ENCODE measurements at places on chromosomes 3 and 15.

GRCh38 chr3:45623393-45623792, 28.8 kb downstream of the LIMD1 start:
- no peak for DNase-seq

- DNase-seq: no peak
Measured at GRCh38 chr15:80234883-80235282, 17.1 kb downstream of the CTXND1 start.

GRCh38 chr3:3110299-3110630, at the start of gene IL5RA:
TSS of gene IL5RA (minus strand) at chr3:3110374. CDS start at chr3:3104984, 5,390 bp downstream.
- no peak for DNase-seq

- DNase-seq: no peak
Measured at GRCh38 chr15:75217012-75217411, 15.3 kb downstream of the C15orf39 start.

GRCh38 chr3:186691676-186692075, 25.5 kb upstream of the KNG1 start:
- DNase-seq: no peak

DNA sequence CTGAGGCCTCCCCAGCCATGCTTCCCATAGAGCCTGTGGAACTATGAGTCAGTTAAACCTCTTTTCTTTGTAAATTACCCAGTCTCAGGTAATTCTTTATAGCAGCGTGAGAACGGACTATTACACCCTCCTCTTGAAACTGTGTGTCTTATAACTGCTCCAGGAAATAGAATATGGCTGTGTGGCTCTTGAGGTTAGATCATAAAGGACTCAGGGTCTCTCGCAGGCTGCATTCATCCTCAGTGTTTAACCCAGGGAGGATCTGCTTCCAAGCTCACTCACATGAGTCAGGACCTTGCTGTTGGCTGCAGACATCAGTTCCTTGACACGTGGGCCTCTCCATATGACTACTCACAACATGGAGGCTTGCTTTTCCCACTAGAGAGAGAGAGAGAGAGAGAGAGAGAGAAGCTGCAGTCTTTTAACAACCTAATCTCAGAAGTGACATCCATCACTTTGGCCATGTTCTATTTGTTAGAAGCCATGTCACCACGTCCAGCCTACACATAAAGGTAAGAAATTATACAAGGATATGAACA, 114.3 kb upstream of the UBE2E1 start:
- DNase-seq: no peak

GRCh38 chr15:62253294-62253693, 88.2 kb upstream of the C2CD4B start:
- DNase-seq: no peak

DNA sequence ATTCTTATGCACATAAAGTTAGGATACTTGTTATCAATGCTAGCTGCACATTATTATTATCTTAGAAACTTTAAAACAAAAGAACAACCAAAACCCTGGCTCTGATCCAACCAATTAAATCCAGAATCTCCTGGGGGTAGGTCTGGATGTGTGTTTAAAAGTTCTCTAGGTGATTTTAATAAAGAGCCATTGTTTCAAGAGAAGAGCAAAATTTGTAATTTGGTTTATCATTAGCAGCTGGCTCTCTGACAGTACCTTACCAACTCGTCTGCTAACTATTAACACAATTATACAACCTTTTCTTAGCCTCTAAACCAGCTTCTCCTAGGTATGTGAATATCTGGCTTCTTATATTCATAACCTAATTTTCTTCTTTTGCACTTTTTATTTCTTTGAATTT, 68.9 kb downstream of the IFT80 start:
- no peak for DNase-seq

DNA sequence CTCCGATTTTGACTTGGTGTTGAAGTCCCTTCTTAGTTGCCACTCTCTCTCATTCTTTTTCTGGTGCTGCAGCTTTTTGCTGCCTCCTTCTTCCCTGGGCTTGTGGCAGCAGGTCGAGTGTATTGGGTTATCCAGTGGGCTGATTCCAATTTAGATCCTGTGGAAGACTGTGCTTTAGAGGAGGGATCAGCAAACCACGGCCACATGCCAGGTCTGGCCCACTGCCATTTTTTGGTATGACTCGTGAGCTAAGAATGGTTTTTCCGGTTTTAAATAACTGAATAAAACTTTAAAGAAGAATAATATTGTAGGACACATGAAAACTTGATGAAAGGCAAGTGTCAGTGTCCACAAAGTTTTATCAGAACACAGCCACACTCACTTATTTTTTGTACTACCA, 330.5 kb downstream of the ROBO2 start:
- no peak for DNase-seq

- no peak for DNase-seq
Measured at GRCh38 chr3:136667081-136667480, 85.1 kb downstream of the STAG1 start.

DNA sequence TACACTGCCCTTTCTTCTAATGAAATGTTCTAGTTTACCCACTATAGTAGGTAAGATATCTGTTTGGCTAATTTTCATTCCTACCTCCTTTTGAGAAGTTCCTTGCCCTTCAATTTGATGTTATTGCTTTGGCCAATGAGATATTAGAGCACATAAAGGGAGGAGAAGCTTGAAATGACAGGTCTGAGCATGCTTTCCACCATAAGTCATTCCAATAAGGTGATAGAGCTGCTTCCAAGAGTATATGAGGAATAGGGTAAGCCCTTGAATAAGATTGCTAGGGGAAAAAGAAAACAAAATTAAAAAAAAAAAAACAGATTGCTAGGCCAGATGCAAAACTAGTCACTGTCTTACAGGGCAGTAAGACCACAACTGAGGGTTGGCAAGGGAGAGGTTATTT, 78.9 kb upstream of the TRIM42 start:
- no peak for DNase-seq

- no peak for DNase-seq
Measured at GRCh38 chr3:17352620-17353019, 389.8 kb downstream of the TBC1D5 start.

- no peak for DNase-seq
Measured at GRCh38 chr15:67603063-67603462, 60.6 kb downstream of the MAP2K5 start.

GRCh38 chr3:40975711-40976121, 223.6 kb upstream of the CTNNB1 start:
- DNase-seq: no peak

- no peak for DNase-seq
Measured at GRCh38 chr15:60994963-60995475, 234.1 kb downstream of the RORA start.

DNA sequence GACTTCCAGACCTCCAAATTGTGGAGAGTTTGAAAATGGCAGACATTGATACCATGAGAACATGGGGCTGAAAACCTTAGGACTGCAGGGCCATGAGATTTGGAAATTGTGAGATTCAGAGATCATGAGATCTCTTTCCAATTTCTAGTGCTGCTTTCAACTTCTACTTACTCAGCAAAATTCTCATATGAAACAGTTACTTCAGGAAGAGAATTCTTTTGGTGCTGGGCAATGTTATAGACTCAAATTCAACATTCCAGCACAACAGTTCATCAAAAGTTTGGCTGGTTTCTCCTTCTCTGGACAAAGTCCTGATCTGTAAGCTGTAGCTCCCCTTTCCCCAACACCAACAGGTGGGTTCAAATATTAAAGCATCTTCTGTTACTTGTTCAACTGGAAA, 506.9 kb upstream of the NECTIN3 start:
- DNase-seq: no peak

DNA sequence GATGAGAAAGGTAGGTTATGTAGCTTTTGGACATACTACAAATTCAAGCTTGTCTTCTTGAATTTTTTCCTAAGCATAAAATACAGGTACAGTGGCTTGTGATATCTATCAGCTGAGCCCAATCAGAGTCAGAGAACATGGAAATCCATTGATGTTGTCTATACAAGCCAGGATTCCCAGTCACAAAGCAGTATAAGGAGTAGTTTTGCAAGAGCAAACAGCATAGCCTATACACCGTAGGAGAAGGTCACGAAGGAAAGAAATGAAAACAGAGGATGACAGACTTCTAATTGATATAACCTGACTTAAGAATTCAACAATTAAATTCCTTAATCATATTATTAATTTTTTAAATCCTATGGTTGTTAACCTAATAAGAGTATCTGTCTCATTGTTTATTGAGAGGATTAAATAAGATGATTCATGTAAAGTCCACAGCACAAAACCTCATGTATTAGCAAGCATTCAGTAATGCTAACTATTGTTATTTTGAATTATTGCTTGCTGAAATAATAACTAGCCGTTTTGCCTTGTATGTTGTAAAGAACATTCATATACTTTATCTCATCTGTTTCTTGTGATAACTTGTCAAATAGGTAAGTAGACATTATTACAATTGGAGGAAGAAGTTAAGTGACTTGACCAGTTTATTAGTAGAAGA, 276.6 kb upstream of the ZPLD1 start:
- DNase-seq: no peak

DNA sequence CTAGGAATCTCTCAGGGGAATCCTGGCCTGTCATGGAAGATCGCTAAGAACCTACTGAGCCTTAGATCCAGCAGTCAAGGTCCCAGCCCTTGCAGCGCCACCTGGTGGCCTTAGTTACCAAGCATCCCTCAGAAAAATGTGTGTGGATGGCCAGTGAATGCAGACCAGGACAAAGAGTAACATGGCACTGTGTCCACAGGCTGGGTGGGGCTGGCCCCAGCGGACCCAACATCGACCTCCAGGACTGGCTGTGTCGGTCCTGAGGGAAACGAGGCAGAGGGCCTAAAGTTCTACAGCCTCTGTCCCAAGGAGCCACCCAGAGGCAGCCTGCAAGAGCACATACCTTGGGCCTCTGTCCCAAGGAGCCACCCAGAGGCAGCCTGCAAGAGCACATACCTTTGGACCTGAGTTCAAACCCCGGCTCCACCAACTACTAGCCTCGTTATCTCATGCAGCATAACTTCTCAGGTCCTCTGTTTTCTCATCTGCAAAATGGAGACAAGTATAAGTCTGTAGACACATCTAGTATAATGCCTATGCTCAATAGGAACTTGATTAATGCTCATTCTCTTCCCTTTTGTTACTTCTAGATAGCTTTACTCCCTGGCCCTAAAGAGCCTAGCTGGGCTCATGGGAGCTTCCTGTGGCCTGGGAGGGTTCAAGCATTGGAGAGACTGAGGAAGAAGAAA, 57.5 kb upstream of the HERC1 start:
- no peak for DNase-seq

GRCh38 chr3:162370141-162370540, 873.5 kb downstream of the OTOL1 start:
- no peak for DNase-seq

DNA sequence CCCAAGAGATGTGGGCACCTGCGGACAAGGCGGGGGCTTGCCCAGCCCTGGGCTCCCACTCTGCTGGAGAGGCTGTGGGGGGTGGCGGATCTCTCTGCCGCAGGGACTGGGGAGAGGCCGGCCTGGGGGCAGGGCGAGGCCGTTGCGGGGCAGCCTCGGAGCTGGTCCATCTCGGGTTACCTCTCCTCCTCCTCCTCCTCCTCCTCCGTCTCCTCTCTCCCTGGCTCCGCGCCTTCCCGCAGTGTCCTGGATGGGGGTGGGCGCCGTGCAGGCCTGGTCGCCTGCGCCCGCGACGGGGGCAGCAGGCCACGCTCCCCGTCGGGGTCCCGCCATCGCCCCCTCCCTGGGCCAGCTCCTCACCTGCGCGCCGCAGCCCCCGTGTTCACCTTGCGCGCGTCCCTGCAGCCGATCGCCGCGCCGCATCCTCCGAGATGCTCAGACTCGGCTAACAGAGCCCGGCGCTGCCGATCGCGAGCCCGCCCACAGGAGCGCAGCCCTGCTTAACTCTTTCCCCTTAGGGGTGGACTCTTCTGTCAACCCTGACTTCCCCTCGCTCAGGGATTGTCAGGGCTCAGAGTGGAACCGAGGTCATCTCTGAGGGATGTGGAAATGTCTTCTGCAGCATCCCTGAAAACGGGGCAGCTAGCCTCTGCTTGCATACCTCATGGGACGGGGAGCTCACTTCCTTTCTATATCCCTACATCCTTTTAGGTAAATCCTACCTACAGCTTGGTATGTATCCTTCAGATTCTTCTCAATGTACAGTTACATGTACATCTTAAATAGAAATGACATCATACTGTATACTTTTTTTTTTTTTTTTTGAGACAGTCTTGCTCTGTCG, at the start of gene PRRT3:
Gene PRRT3 (minus strand): TSS at position 447 of the 844 bp plus-strand sequence. CDS start 2,293 bp downstream, outside the sequence.
- peak; percentile 19 for DNase-seq

DNA sequence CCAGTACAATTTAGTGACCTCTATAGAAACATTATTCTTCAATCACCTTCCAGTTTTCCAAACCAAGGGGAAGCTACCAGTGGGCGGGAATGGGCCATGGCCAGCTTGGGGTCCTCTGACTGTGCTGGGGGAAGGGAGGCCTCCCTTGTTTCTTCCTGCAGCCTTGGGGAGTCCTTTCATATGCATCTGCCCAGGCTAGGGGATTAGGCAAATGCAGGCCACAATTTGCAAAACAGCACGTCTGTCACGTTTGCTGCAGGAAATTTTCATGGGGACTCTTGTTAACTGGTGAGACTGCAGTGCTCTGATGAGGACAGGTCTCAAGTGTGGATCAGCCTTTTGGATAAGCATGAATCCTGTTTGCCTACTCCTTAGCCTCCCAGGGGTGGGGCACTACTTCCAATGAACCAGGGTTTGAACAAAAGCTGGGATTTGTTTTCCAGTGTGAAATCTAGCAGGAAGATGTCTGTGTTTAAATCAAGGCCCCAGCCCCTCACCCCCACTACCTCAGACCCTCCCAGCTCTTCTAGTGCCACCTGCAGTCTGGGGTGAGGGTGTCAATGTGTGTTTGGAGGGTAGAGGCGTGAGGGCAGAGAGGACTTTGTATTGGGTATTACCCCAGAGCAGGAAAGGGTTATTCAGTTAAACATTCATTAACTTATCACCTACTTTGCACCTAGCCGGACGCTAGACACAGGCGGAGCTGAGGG, 219.9 kb downstream of the OPA1 start:
- no peak for DNase-seq

- no peak for DNase-seq
Measured at GRCh38 chr3:168040607-168041208, 55.0 kb downstream of the GOLIM4 start.

DNA sequence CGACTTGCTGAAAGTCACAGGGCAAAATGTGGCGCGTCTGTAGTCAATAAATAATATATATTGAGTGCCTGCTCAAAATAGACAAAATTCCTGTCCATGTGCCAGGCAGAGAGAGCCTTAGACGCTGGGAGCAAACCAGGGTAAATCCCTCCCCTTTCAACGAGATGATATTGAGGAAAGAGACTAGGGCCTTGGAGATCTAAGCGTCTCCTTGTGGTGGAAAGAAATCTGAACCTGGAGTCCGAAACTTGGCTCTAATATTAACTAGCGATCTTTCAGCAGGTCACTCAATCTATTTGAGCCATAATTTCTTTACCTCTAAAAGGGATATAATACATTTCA, 348 bp upstream of the DPP8 start:
- DNase-seq: no peak

- DNase-seq: no peak
Measured at GRCh38 chr15:81189583-81190283, 6.9 kb upstream of the IL16 start.

DNA sequence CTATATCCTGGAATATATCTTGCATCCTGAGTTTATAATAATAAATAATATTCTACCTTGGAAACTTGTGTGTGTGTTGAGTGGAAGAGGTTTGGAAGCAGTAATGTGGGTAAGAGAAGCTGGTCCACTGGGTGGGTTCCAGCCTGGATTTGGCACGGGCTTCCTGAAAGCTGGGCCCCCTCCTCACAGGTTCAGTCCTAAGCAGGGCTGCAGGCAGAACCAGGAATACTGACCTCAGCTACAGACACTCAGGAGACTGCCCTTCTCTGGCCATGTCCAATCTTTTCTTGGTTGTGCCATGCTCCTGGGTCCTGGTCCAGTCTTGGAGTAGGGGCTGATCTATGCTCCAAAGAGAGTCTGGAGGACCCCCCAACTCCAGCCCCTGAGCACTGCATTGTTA, 4.5 kb downstream of the MYD88 start:
- no peak for DNase-seq

- no peak for DNase-seq
Measured at GRCh38 chr3:114674036-114674435, 380.2 kb downstream of the TIGIT start.

Measured in activated gamma-delta T cell (primary cell).